ENCODE measurements at places on chromosomes 5 and 9.

DNA sequence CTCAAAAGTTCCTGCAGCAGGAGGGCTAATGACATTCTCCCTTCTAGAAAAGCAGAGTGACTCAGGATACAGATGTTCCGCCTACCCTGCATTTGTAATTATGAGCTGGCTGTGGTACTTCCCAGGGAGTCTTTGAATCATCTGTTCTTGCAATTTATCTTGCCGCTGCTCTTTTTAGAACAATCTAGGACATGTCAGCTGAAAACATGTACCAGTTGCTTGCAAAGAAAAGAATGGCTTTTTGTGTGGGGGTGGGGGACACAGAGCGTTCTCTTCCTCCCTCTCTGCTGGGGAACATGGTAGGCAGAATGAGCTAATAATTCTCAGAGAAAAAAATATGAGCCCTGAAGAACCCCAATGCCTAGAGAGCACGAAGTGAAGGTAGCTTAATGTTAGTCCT, 51.7 kb upstream of the TUT7 start:
- no peak for DNase-seq

DNA sequence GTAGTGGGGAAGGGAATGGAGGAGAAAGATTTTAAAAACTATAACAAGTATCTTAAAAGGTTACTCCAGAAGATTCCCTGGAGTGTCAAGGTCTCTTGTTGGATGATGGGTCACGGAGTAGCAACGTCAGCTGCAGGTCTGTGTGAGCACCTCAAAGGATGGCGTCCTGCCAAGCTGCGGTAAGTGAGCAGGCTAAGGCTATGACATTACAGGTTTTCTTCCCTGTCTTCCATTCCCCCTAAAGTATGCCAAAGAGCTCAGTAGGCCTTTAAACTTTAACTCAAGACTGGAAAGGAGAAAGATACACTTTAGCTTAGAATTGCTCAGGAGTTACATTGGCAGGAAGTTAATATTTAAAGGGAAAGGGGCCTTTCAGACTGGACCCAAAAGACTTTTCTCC, 17.5 kb downstream of the SPOCK1 start:
- no peak for DNase-seq

DNA sequence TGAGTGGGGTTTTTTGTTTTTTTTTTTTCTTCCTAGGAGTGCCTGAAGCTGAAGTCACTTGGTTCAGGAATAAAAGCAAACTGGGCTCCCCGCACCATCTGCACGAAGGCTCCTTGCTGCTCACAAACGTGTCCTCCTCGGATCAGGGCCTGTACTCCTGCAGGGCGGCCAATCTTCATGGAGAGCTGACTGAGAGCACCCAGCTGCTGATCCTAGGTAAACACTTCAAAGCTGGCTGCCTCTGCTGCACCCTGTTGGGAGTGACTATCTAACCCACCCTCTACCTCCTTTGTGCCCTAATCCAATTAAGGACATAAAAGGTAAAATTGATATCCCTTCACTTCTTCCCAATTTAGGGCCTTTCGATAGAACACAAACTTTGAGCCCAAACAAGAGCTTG, 206.8 kb downstream of the SAXO1 start:
- DNase-seq = no peak

DNA sequence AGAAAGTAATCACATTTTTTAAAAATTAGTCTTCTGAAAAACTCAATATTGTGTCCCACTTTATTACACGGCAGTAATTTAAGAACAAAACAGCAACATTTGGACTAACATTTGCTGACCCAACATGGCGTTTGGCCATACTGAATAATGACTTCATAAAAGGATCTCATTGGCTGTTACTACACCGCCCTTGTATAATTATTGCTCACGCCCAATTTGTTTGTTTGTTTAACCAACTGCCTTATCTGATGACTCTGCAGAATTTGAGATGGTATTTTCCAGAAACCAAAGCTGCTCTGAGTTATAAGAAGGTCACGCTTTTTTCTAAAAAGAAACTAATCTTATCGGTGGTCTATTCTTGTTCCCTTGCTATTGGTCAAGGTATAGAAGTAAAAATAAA, 200.2 kb upstream of the TARS1 start:
- DNase-seq = no peak

DNA sequence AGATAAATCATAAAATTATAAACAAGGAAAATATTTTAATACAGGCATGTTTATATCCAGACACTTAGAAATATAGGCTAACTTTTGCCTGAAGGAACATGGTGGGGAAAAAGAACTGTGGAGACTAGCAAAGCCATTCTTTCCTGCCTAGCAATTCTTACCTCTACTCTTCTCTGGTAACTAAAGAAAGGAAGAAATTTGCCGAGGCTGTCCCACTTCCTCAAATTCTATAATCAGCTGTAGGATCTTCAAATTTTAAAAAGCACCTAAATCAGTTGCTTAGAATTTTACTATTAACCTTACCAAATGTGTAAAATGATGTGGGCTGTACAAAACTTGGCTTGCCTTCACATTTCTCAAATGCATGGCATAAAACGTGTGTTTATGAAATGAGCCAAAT, 249.1 kb upstream of the SMARCA2 start:
- no peak for DNase-seq

DNA sequence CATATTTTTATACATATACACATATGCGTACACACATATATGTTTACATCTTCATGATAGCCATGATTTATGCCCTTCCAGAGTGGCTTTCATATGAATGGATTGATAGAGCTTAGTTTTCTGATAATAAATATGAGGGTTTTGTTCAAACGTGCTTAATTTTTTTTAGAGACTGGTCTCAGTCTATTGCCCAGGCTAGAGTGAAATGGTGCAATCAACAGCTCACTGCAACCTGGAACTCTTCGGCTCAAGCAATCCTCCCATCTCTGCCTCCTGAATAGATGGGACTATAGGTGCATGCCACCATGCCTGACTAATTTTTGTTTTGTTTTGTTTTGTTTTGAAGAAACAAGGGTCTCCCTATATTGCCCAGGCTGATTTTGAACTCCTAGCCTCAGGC, 48.6 kb upstream of the ZSWIM6 start:
- no peak for DNase-seq

DNA sequence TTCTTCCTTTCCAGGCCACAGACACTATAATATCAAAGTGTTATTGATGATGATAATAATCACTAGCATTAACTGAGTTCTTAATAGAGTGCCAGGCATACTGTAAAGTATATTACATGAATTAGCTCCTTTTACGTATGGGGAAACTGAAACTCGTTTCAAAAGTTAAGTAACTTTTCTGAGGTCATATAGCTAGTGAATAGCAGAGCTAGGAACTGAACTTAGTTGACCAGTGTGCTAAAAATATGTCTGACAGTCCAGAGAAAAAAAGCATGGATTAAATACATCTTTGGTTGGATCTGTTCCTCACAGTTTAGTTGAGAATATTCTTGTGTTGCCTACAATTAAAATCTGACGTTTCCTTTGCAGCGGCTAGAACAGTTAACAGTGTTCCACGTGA, 18.4 kb upstream of the CATSPER3 start:
- DNase-seq = no peak

GRCh38 chr9:124273427-124274160, 15.8 kb downstream of the NEK6 start:
- no peak for DNase-seq

DNA sequence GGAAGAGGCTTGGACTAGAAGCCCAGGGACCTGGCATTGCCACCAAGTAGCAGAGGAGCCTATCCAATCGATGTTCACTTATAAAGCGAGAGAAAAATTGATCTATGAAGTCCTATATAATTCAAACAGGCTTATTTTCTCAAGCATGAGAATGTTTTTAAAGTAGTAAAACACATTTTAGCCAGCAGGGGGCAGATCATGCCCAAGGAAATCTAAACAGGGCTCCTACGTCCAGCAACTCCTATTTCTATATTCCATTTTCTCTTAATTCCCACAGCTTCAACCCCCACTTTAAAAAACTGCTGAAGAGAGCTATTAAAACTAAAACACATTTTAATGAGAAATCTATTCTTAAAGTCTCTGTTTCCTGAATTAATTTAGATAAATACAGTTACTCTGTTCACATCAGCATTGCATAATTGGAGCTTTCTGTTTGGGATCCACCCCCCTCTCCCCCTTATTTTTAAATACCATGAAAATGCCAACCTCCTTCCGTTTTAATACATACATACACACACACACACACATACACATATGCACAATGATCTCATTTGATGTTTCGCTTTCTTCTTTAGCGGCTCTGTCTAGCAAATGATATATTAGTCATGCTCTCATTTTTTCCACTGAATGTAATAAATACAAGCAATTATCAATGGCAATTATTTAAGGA, 144.9 kb downstream of the MYO10 start:
- peak; percentile 76 for DNase-seq

- DNase-seq = no peak
Measured at GRCh38 chr5:37841203-37841602, 1.4 kb upstream of the GDNF start.

DNA sequence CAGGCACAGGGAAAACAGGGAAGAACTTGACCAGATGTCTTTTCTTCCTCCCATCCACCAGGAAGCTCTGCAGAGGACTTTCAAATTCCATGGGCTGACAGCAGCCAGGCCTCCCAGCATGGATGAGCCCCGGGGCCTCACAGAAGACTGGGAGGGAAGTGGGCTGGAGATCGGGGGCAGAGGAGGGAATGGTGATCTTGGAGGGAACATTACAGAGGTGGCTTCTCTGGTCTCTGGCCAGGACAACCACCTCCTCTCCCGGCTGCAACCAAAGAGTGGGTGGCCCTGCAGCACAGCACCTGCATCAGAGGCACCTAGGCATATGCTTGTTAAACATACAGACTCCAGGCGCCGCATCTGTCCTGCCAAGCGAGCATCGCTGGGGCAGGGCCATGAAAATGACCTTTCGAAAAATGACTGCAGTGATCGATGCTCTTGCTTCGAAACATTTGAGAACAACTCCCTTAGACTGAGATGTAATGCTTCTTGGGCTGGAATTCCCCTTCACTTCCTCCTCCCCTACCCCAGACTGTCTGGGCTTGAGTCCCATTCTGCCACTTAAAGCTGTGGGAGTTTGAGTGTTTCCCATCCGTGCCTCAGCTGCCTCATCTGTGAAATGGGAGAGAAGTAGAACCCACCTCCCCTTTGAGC, 68.7 kb upstream of the UNC5A start:
- no peak for DNase-seq

GRCh38 chr5:43649256-43649655, 46.3 kb downstream of the NNT start:
- no peak for DNase-seq

- DNase-seq = no peak
Measured at GRCh38 chr5:17806818-17807468, 172.7 kb downstream of the TAF11L14 start.

DNA sequence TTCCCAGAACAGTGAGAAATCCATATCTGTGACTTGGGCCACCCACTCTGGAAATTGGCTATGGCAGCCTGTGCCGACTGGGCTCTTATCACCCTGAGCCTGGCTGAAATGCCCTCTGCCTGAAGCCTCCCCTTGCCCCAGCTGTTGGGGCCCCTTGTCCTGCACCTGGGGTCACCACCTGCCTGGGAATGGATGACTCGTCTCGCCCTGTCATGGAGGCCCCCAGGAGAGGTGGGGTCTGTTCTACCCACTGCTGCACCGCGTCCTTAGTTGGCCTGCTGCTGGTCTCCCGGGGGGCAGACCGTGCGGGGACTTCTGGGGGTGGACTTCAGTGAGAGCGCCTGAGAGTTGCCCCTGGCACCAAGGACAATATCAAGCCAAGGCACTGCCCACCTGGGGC, 46.6 kb upstream of the COL5A1 start:
- no peak for DNase-seq

DNA sequence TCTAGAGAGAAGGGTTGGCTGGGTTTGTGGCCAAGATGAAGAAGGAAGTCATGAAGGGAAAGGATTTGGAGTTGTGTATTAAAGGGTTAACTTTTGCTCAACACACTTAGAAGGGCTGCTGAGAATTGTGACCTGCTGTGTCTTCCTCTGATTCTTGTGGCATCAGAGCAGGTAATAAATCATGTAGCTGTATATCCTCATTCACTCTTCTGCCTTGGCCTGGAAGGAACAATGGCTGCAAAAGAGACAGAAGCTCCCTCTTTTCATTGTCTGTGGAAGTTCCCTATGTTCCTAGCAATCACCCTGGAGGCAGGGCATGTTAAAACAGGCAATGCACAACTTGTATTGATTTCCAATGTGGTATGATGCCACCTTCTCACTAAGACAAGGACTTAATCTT, 159.1 kb downstream of the LRRC70 start:
- no peak for DNase-seq

GRCh38 chr5:173764332-173765028, 123.7 kb upstream of the CPEB4 start:
- DNase-seq = no peak

GRCh38 chr5:124997186-124997893, 250.9 kb upstream of the ZNF608 start:
- DNase-seq = no peak

DNA sequence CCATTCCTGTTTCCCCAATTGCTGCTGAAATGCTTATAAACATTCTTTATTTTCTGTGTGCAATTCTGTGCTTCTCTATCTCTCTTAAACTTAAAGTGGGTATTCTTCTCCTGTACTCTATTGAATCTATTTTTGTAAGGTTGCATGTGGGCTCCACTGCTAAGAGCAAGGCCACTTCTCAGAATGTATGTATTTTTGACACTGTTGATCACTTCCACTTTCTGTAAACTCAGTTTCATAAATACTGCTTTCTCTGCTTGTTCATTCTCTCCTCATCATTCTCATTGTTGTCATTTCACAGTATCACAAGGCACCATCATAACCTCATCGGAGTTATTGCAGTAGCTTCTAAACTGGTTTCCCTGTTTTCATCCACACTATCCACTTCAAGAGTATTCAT, 483.0 kb upstream of the CDH18 start:
- no peak for DNase-seq

DNA sequence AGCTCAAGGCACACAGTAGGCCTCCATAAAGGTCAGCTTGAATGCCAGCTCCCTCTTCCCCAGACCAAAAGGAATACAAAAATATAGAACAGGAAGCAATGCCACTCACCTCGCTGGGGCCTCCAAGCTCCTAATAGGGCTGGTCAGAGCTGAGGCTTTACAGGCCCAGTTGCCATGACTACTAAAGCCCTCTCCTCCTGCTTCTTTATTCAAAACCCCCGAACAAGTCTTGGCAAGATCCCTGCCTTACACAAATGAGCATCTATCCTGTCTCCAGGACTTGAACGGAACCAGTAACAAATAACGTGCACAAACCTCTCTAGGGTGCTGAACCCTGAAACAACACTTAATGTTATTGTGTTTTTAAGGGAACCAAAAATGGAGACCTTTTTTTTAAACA, 136.3 kb downstream of the SIL1 start:
- DNase-seq = no peak

GRCh38 chr9:133263557-133263956, 11.4 kb downstream of the ABO start:
- DNase-seq = no peak

DNA sequence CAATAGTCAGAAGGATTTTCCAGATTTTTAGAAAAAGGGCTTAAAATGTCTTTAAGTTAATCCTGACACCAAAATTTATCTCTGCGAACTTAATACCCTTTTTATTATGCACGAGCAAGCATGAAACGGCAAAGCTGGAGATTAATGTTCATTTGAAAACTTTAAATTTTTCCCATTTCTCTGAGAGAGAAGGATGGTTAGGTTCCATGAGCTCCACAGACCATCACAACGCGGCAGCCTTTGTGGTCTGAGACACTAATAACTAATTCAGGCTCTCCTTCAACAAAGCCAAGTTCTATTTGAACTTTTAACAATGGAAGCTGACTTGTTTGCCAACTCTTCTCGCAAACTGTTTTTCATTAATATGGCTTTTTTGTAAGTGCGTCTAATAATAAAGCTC, 94.7 kb downstream of the MYO10 start:
- DNase-seq = peak; percentile 12

GRCh38 chr5:167820101-167820990, 471.1 kb upstream of the WWC1 start:
- peak; percentile 36 for DNase-seq

Data from skin of body (tissue), 3 donors.